Cortex of kidney (tissue), 1 donor: ENCODE measurements at places on chromosomes 12 and 14.

DNA sequence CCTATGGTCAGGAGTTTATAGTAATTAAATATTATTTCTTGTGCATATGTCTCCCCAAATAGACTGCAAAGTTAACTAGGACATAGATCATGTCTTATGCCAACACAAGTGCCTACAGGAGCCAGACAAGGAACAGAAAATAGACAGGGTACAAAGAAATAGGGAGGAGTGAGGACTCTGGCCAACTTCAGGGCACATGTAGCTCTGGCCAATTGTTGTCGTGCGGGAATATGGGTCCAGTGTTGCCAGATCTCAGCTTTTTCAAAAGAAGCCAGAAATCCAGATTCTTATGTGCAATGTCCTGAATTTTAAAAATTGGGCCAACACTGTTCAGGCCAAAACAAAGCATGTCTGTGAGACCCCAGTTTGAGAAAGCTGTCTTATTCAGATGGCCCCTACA, 68.7 kb downstream of the RFX4 start:
- no peak for DNase-seq

DNA sequence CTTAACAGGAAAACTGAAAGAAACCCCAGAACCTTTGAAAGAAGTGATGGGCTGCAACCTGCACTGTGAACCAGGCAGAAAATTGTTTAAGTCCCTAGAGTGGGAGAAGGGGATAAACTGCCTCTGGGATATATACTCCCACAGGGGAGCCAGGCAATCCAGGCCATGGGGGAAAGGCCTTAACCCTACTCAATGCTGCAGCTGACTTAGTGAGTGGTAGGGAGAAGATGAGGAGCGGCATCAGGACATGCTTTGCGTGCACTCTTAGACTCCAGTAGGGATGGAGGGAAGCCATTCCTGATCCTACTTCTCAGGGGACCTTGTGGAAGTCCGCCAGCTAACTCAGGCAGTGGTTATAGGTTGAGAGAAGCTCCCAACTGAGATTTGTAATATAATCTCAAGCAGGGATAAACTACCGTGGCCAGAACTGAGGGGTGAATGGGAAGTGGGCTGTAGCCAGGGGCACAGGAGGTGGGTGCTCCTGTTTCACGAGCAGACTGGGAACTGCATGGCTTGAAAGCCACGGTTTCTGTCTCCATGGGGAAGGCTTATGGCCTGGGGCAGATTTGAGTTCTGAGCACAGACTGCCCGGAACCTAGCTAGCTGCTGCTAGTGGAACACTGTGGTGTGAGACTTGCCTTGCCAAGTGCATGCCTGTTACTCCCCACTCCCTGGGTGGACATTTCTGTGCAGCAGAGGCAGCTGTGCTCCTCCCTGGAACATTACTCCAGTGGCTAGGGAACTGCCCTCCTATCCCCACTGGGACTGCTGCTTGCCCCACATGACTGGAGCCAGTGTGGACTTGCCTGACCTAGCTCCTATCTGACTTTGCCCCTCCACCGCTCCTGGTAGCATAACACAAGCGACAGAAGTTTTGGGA, 119.2 kb upstream of the SCAF11 start:
- no peak for DNase-seq

- no peak for DNase-seq
These were observed at the start of gene BIN2 for GRCh38 chr12:51323966-51324895. Gene BIN2 (minus strand): TSS chr12:51324174. CDS start chr12:51324102, 72 bp downstream.

- DNase-seq, result no peak
These were observed 14.0 kb upstream of the MUCL1 start for GRCh38 chr12:54840244-54840865.

- no peak for DNase-seq
These were observed 42.7 kb upstream of the CRACR2A start for GRCh38 chr12:3795492-3796133.

- DNase-seq, result no peak
These were observed 29.0 kb upstream of the C12orf50 start for GRCh38 chr12:88057994-88058718.

- no peak for DNase-seq
These were observed 230.4 kb downstream of the SPTSSA start for GRCh38 chr14:34231626-34232025.

- no peak for DNase-seq
These were observed 134.5 kb upstream of the MED13L start for GRCh38 chr12:116411977-116412376.

GRCh38 chr12:44777044-44777443, 99.1 kb downstream of the NELL2 start:
- DNase-seq, result no peak

DNA sequence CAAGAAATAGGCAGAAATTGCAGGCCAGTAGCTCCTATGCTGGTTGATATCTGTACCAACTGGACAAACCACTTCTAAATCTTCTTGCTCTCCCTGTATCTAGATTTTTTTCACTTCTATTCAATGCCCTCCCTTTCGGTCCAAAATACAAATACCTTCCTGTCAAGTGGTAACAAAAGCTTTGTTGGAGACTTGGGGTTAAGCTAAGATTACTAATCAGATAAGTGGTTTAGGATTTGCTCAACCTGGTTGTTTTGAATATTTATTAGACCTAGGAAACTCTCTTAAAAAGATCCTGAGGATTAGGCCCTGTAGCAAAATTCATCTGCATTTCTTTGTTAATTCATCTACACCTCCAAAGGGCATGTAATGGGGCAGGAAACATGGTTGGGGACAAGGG, 410.1 kb downstream of the NAV3 start:
- no peak for DNase-seq

DNA sequence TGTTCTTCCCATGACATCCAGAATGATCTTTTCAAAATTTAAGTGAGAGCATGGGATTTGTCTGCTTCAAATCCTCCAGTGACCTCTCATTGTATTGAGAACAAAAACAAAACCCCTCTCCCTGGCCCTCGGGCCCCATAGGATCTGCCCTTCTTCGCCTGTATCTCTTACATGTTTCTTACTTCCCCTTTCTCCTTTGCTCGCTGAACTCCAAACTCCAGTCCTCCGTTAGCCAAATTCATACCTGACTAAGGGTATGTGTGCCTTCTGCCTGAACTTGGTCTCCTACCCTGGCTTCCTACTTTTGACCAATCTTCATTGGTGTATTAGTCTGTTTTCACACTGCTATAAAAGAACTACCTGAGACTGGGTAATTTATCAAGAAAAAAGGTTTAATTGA, 13.2 kb upstream of the TSPAN11 start:
- no peak for DNase-seq

GRCh38 chr12:91574391-91574790, 391.8 kb upstream of the DCN start:
- DNase-seq, result no peak

DNA sequence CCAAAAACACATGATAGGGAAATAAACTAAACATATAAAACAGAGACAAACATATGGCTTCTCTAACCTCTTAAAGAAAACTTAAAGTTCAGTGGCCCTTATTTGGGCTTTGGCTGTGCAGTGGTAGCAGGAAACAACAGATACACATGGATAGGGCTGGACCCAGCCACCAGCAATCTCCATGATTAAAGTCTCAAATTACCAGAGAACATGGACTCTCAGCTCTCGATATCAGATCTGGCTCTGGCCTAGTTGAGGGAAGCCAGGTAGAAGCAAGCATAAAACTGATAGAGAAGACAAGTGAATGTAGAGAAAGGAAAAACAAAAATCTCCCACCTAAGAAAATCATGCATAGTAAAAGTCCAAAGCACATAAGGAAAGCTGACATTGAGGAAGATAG, 164.8 kb downstream of the ITPR2 start:
- no peak for DNase-seq

DNA sequence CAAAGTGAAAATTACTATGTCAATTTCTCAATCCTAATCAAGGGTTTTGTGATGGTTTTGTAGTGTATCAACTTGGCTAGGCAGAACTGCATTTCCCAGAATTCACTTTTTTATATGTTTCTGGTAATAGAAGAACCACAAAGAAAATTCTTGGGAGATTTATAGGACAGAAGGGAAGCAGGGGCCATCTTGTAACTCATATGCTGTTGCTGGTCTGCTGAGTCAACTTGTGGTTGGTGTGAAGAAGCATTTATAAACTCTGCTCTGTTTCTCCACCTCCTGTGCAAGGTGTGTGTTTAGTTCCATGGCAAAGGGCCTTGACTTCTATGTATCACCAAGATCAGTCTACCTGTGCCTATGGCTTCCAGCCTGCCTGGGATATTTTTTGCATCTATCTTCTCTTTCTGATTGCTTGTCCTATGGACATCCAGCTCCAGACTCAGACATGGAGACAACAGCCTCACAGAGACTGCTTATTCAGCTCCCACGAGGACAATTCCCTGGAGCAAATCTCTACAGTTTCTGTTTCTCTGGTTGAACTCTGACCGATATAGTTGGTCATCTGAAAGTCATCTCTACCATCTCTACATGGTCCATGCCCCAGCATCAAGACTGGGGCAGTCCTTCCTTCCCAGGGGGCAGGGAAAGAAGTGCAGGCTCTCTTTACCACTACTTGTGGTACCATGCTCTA, 364.3 kb upstream of the DDHD1 start:
- no peak for DNase-seq

DNA sequence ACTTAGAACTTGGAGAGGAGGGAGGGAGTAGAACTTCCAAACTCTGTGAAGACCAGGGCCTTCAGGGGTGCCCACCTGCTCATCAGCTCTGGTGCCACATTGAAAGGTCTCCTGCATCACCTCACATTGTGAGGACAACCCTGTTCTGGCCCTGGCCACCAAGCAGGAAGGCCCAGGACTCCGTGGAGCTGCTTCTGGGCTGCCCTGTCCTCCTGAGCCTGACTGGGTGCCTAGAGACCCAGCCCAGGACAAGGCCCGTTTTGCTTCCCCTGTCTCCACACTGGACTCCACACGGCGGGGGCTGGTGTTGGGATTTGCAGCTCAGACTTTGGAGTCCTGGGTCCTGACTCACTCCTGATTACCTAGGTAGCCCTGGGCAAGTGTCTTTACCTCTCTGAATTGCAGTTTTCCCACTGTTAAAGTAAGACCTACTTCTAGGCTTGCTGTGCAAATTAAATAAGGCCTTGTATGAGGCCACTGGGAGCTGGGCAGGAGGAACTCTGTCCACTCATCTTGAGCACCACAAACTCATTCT, 12.5 kb upstream of the KRT82 start:
- no peak for DNase-seq

GRCh38 chr12:89861086-89861485, 152.4 kb upstream of the ATP2B1 start:
- DNase-seq, result no peak

GRCh38 chr14:36479344-36479743, 40.7 kb downstream of the NKX2-1 start:
- no peak for DNase-seq

GRCh38 chr12:131407221-131408035, 303.5 kb upstream of the SFSWAP start:
- no peak for DNase-seq

DNA sequence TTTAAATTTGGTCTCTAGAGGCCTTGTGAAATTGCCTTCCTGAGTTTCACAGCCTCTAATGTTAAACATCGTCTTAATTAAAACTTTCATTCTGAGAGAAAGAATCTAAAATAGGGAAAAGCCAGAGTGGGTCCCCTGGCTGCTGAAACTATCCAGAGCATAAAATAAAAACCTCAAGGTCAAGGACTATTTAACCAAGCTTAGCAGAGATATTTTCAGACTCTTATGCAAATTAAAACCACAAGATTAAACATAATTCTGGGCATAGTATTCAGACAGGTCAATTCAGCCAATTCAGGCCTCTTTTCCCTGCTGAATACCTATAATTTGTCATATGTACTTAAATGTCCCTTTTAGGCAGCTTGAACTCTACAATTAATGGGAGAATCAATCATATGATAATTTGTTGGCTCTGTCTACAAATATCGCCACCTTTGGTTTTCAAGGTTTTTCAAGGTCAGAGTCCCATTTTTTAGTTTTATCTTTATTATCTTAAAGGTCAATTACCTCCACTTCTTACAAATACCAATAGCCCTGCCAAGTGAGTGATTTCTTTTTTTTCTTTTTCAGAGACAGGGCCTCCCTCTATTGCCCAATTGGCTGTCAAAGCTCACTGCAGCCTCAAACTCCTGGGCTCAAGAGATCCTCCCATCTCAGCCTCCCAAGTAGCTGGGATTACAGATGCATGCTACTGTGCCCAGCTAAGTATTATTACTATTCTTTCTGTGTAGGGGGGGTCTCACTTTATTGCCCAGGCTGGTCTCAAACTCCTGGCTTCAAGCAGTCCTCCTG, 257.1 kb downstream of the PHLDA1 start:
- no peak for DNase-seq

GRCh38 chr14:72739446-72740405, 154.2 kb downstream of the DPF3 start:
- no peak for DNase-seq

- DNase-seq, result no peak
These were observed 67.0 kb upstream of the MAX start for GRCh38 chr14:65169351-65169750.

DNA sequence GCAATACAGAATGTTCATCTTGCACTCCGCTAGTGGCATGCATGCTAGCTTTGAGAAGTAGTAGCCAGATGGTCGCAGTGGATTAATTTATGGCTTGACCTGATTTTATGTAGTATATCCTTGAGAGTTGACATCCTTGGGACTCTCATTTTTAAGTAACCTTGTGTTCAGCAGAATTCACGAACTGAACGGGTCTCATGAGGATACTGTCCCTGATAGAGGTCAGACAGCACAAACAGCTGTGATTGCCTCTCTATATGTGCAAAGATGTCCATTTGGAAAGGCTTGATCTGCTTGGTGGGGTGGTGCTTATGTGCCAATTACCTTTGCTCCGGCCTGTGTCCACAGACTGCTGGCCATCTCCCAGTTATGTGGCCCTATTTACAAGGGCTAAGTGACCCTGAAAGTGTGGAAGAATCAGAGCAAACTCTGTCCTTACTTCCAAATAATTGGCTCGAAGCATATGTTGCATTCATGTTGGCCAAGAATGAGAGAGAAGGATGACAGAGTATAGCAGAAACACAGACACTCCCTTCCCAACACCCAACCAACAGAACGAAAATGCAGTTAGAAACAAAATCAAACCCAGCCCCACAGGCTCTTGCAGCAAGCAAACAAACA, 167.1 kb downstream of the CRADD start:
- no peak for DNase-seq

DNA sequence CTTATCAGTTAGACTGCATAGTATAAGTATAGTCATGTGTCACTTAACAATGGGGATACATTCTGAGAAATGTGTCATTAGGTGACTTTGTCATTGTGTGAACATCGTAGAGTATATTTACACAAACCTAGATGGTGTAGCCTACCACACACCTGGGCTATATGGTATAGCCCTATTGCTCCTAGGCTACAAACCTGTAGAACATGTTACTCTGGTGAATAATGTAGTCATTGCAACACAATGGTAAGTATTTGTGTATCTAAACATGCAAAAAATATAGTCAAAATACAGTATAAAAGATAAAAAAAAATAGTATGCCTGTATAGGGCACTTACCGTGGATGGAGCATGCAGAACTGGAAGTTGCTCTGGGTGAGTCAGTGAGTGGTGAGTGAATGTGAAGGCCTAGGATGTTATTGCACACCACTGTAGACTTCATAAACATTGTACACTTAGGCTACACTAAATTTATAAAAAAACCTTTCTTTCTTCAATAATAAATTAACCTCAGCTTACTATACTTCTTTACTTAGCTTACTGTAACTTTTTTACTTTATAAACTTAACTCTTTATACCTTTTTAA, 40.3 kb upstream of the ANKS1B start:
- DNase-seq, result no peak

GRCh38 chr12:32874078-32874477, 22.5 kb downstream of the PKP2 start:
- no peak for DNase-seq

- DNase-seq, result no peak
These were observed 156.5 kb upstream of the C14orf180 start for GRCh38 chr14:104422837-104423681.

GRCh38 chr14:93105362-93105761, 10.4 kb downstream of the ITPK1 start:
- DNase-seq, result no peak

GRCh38 chr14:51342226-51342625, 102.2 kb downstream of the TMX1 start:
- DNase-seq, result no peak
